Stimulated activated CD8-positive, alpha-beta memory T cell treated with anti-CD3 and anti-CD28 coated beads, Interleukin-4, amount 100 ng/mL, for 1 hour (primary cell): ENCODE measurements at places on chromosomes 11 and 22.

DNA sequence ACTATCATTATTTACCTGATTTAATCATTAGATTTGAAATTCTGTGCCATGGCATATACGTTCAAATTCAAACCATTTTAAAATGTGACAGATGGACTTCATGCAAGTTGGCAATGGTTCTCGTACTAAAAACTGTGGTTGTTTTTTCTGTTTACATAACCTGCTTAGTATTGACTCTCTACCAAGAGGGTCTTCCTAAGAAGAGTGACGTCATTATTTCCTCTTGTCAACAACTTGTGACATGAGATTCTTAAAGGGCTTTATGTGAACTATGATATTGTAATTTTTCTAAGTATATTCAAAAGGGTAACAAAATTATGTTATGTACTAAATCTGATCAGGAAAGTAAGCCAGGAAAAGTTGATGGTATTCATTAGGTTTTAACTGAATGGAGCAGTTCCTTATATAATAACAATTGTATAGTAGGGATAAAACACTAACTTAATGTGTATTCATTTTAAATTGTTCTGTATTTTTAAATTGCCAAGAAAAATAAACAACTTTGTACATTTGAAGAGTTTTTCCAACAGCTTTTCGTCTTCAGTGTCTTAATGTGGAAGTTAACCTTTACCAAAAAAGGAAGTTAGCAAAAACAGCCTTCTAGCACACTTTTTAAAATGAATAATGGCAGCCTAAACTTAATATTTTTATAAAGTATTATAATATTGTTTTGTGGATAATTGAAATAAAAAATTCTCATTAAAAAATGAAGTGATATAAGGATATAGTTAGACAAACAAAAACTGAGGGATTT lies 87.0 kb downstream of the GRK3 start:
- DNase-seq = no peak

GRCh38 chr11:102560555-102561011 lies 30.0 kb upstream of the MMP7 start:
- DNase-seq = no peak

GRCh38 chr11:27367881-27368280 lies 4.9 kb upstream of the CCDC34 start:
- DNase-seq = no peak

DNA sequence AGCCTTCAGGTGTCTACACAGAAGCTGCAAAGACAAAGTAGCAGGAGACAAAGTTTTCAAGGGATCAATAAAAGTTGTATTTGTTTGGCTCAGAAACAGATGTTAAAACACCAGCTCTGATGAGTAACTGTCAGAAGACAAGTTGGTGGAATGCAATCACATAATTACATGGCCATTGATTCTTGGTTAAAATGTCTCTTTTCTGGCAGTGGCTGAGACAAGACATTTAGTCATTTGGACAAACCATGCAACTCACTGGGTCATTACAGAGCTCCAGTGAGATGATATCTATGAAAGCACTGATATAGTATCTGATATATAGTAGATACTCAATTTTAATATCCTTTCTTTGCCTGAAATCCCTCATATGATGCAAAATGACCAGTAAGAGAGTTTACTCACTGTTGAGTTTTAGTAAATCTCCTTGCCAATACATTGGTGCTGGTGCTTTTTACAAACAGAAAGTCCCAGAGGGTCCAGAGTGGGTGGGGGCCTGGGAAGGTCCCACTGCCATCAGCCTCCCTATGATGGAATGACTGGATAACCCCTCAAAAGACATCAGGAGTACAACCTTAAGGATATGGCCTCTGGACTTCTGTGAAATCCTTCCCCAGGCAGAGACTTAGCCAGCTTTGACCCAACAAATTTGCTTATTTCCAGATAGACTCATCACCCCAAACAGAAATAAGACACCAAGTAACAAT lies 95.0 kb downstream of the SLC1A2 start:
- DNase-seq = no peak

DNA sequence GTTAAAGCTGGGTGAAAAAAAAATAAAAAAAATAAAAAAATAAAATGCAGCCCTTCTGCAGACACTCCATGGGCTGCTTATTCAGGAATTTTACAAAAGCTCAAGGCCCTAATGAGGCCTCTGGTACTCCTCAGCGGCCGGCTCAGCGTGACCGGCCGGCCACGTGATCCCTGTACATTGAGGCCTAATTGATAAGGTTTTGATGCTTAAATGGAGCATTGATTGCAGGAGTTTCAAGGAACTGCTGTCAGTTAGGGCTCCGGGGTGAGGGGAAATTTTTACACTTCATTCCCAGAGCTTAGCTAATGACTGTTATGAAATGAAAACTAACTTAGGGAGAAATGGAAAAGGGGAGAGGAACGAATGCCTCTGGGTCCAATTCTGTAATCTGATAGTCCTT lies 368.8 kb upstream of the KIRREL3 start:
- no peak for DNase-seq

- no peak for DNase-seq
Observed at GRCh38 chr22:39352306-39352891, 2.6 kb downstream of the SYNGR1 start.

GRCh38 chr22:50367778-50368500 lies 24.8 kb downstream of the PPP6R2 start:
- DNase-seq = no peak

DNA sequence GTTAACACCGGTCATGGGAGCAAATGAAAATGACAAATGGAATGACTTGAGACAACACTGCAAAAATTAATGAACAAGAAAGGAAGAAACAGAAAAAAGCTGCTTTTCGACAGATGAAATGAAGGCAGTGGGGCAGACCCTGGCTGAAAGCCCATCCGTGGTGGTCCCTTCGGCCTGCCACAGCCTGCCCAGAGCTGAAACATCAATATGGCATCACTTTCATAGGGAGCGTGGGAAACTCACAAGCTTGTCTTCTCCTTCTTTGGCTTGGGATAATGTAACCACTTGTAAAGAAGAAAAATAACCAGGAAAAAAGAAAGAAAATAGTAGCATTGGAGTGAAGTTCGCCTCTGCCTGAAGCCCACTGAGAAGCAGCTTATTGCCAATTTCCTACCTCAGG lies 78.8 kb downstream of the CTTN start:
- no peak for DNase-seq

DNA sequence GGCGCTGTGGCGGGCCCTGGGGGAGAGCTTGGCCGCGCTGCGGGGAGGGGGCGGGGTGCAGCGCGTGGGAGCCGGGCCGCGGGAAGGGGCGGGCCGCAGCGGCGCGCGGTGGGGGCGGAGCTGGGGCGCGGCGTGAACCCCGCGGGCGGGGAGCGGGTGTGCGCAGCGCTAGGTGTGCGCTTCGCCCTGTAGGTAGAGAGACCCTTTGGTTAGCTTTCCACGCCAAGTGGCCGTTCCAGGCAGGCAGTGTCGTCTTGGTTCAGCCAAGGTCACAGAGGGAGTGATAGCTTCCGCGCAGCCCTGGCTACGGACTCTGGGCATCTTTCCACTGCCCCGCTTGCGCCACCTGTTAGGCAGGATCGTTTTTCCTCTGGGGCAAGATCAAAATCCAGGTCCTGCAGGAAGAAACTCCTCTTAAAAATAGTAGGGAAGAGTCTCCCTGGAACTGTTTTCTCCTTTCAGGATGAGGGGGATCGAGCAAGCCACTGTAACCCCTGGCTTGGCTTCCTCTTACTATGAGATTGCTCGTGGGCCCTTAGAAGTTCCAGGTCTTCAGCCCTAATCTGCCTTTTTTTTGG lies 434 bp downstream of the BANF1 start:
- peak; percentile 42 for DNase-seq

DNA sequence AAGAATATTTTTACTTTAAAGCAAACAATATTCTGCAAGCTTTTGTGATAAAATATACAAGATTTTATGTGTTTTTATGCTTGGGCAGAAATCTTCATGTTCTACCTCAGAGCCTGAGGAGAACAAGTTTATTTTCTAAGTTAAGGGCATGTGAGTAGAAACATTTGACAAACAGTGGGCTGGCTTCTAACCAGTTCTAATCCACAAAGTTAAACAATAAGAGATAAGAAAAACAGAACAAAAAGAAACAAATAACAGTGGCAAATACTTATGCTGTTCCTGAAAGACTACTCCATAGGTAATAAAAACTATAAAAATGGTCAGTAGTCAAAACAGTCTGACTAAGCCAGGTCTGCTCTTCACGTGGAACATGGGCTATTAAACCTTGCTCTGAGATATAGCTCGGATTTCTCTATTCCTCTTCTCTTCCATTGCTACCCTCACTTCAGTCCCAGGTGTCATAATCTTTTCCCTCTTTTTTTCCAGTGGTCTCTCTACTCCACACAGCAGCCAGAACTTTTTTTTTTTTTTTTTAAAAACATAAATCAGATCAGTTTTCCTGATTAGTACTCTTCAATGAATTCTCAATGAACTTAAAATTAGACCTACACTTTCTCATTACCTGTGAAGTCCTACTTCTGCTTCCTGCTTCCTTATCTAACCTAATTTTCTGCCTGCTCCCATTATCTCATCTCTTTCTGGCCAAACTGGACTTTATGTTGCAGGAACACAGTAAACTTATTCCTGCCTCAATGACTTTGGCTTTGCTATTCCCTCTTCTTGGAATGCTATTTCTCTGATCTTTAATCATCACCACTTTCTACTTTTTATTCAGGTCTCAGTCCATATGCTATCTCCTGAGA lies 671.1 kb upstream of the CCDC90B start:
- DNase-seq = no peak

DNA sequence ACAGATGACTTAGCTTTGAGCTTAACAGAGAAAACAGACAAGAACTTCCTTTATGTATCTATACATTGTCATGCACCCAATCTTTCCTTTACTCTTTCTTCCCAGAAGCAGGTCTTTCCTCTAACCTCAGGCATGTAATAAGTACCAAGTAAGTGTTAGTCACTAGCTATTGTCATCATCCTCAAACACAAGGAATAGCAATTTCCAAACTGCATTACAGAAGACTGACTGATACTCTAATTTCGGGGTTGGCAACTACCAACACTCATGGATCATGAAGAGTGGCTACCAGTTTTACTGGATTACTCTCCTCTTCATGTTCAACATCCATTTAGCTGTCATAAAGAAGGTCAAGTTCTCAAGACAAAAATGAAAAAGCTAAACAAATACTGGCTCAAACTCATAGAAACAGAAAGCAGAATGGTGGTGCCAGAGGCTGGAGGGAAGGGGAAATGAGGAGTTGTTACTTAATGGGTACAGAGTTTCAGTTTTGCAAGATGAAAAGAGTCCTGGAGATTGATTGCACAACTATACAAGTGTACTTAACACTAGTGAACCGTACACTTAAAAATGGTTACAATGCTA lies 111.6 kb downstream of the SIK3 start:
- DNase-seq = no peak

DNA sequence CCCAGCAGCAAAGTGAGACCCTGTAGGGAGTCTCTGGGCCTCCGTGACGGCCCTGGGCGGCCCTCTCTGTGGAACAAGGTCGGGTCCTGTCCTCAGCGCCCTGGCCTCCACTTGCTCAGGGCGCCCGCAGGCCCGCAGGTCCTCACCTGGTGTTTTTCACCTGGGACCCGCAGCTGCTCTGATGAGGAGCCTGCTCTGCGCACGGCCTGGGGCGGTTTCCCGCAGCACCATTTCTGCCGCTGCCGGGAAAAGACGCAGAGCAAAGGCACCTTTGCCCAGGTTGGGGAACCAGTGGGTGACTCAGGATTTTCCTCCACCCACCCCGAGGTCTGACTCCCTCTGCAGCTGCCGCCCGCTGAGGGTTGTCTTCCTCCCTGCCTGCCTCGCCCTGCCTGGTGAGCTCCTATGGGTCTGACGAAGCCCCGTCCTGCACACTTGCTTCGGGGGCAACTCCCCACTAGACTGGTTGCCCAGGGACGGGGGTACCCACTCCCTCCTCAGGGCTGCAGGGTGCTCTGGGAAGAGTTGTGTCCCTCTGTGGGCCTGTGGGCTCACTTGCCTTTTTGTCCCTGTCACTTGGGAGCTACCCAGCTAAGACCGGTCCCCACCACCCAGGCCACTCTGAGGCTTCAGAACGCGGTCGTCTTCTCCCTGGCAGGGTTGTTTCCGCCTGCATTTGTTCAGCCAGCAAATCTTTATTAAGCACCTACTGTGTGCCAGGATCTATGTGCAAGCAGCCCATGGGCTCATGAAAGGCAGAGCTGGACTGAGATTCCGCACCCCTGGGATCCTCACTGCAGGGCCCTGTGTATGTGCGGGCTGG lies 89.5 kb downstream of the KCNQ1 start:
- DNase-seq = no peak

- DNase-seq = no peak
Observed at GRCh38 chr11:117583063-117583801, 213.8 kb downstream of the DSCAML1 start.

DNA sequence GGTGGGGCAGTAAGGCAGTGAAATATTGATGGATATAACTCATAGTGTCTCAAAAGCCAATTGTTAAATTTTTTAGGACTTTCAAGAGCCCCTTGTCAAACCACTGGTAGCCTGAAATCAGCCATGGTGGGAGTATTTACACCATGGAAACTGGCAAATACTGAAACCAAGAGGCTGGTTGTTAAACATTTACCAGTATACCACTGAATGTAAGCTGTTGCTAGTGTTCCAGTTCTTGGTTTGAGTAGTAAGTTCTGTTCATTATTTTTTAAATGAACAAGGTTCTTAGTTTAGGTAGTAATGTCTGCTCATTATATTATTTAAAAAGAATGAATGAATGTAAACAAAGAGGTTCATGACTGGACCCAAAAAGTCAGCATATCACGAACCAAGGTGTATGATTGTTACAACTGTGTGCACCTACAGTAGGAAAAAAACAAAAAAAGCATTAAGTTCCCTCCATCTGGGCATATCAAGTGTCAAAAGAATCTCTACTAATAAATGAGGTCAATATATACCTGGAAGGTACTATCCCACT lies 4.5 kb upstream of the EIF3F start:
- DNase-seq = no peak

DNA sequence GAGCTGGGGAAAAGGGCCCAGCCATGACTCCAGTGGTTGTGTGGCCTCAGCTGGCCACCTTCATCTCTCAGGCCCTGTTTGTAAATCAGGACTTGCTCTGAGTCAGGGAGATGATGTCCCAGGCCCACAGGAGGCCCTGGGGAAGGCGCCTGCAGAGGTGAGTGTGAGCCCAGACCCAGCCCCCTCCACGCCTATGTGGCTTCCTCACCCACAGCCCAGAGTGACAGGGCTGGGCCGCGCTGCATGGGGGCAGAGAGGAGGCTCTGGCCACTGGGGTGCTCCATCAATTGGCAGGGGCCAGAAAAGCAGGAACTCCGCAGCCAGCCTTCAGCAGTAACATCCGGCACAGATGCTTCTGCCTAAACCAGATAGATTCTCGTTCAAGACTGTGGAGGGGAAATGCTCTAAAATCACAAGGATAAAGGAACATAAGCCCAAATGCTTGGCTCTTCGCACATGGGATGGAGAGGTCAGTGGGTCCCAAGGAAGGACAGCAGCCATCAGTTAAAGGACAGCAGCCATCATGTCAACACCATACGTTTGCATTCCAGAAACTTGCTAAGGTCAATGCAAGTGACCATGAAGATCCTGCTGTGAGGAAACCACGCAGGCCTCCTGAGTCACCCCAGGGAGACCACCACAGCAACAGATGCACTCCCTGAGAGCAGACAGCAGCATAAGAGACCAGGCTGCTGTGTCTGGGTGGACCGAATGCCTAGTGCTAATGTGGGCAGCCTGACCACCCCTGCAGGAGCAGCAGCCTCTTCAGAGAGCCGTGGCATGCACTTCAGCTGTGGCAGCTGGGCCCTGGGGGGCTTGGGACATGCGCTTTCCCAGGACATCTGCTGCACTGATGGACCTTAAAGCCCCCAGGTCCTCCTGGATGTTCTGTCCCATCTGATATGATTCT lies 28.3 kb downstream of the OSBPL5 start:
- DNase-seq = no peak

GRCh38 chr22:27632451-27633295 lies 168.9 kb downstream of the MN1 start:
- no peak for DNase-seq

- no peak for DNase-seq
Observed at GRCh38 chr11:75394085-75394840, 5.1 kb upstream of the RPS3 start.
